ENCODE measurements at places on chromosomes 1 and 21. TPM values are rescaled to one million over a fixed set of nuclear protein-coding genes. Genes with fewer than 3 reads are reported as not detected.

DNAJB4 gene
- total RNA-seq, result 122 TPM

SKI gene
- total RNA-seq, result 80.3 TPM

S1PR1 gene
- total RNA-seq, result 137 TPM

ETV3L gene
- not detected for total RNA-seq

PGLYRP4 gene
- not detected for total RNA-seq

IGSF8 gene
- total RNA-seq, result 9.5 TPM

PRMT6 gene
- 12.5 TPM for total RNA-seq

DNA sequence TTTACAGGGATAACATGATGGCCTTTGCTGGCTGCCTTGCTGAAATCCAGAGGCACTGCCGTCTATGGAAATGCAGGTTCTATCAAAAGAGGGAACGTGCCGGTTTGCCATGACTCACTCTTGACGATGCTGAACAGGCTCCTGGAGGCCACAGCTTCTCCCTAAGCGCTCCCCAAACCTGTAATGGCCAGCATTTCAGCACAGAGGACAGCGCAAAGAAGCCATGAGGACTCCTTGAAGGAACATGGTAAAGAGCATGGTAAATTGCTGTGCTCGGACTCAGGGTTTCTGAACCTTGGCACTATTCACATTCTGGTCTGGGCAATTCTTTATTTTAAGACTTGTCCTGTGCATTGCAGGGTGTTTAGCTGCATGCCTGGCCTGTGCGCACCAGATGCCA is 217.5 kb downstream of the CAMTA1 start:
- H3K36me3 ChIP-seq, result no peaks in the 10 kb centered on the region
- no peak overlapping the region for H3K4me3 ChIP-seq
- no peaks in the 10 kb centered on the region for H3K4me1 ChIP-seq
- DNase-seq, result no peak

DNA sequence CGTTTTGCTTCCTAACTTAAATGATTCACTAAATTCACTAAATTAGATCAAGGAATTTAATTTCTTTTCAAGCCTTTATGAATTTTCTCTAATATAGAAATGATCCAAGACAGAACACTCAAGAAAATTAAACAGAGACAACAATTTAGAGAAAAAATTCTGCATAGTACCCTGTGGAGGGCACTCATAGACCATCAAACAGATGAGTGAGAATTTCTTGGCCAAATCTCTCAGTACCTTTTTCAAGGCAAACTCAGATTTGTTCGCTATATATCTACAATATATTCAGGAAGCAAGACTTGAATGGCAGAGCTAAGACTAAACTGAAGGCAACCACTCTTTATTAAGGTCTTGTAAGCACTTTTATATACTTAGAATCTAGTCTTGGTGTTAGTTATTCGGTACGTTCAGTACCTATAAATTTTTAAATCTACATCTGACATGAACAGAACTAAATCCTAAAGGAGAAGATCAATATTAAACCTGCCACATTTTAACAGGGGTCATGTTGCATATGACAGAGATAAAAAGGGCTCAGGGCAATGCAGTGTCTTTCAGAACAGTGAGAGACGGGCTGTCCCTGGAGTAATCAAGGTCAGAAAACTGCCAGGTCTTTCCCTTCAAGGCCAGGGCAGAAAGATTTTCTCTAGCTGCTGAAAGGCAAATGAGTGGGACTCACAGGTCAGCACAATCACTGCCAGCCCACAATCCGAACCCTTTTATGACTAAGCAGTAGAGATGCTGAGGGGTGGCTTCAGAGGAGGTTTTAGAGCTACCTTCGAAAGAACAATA is 118.8 kb upstream of the TMPRSS15 start:
- H3K4me1 ChIP-seq, result no peaks in the 10 kb centered on the region
- H3K27ac ChIP-seq, result no peak overlapping the region
- DNase-seq, result peak; percentile 26
- no peaks in the 10 kb centered on the region for H3K36me3 ChIP-seq
- no peaks in the 10 kb centered on the region for H3K27me3 ChIP-seq

DNA sequence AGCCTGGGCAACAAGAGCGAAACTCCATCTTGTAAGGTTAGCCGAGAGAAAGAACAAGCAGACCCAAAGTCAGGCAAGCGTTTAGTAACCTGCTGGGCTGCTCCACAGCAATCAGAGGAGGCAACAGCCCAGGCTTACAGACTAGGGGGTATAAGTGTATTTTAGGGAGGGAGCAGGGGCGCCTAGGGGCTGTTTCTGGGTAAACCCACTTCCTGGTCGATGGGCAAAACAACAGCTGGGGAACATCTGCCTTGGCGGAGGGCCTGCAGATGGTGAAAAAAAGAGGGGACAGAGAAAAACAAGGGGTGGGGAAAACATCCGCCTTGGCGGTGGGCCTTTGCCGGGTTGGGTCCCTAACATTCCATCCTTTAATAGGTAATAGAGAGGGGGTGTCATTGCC is 5.2 kb downstream of the TAS1R1 start:
- H3K27me3 ChIP-seq, result peaks cover 18% of the 10 kb centered on the region
- no peak overlapping the region for H3K27ac ChIP-seq
- DNase-seq, result no peak
- no peaks in the 10 kb centered on the region for H3K36me3 ChIP-seq
- no peaks in the 10 kb centered on the region for H3K4me1 ChIP-seq
- no peak overlapping the region for H3K4me3 ChIP-seq

- H3K27me3 ChIP-seq, result no peaks in the 10 kb centered on the region
- DNase-seq, result no peak
- no peaks in the 10 kb centered on the region for H3K36me3 ChIP-seq
- H3K4me1 ChIP-seq, result no peaks in the 10 kb centered on the region
Observed at GRCh38 chr1:59261537-59261936, 35.4 kb upstream of the FGGY start.

- H3K4me3 ChIP-seq, result peak overlapping the region; percentile 13
- H3K4me1 ChIP-seq, result peaks cover 14% of the 10 kb centered on the region
- H3K27me3 ChIP-seq, result no peaks in the 10 kb centered on the region
- no peaks in the 10 kb centered on the region for H3K36me3 ChIP-seq
Observed at GRCh38 chr21:35222541-35222941, 173.4 kb upstream of the RUNX1 start.

GRCh38 chr1:10064416-10065343 is 31.9 kb downstream of the UBE4B start:
- no peaks in the 10 kb centered on the region for H3K36me3 ChIP-seq
- no peaks in the 10 kb centered on the region for H3K27me3 ChIP-seq
- H3K4me1 ChIP-seq, result peaks cover 26% of the 10 kb centered on the region
- peak; percentile 18 for DNase-seq
- H3K4me3 ChIP-seq, result no peak overlapping the region

DNA sequence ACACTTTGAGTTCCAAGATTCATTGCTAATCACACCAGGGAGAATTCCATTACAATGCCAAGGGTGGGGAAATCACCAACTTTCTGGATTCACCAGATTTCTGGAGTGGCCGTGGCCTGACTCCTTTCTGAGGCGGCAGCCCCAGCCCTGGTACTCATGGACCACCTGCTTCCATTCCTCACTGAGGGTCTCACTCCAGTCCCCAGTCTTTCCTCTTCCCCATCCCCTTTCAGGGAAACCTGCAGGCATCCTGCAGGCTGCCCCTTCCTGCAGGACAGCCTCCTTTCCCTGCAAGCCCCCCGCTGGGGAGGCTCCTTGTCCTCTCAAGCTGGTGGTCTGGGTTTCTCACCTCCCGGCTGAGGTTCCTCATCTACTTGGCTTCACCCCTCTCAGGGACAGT is 12.7 kb upstream of the CDK18 start:
- no peak overlapping the region for H3K27ac ChIP-seq
- H3K27me3 ChIP-seq, result peaks cover 16% of the 10 kb centered on the region
- no peaks in the 10 kb centered on the region for H3K36me3 ChIP-seq
- no peak overlapping the region for H3K4me3 ChIP-seq
- DNase-seq, result no peak

- peaks cover 8% of the 10 kb centered on the region for H3K27me3 ChIP-seq
- no peak for DNase-seq
- no peaks in the 10 kb centered on the region for H3K36me3 ChIP-seq
- H3K4me1 ChIP-seq, result no peaks in the 10 kb centered on the region
- H3K4me3 ChIP-seq, result no peak overlapping the region
Observed at GRCh38 chr1:181181792-181182585, 93.5 kb downstream of the IER5 start.

GRCh38 chr1:86913399-86913895 is 479 bp downstream of the SELENOF start:
- peak overlapping the region; percentile 99 for H3K4me3 ChIP-seq
- H3K4me1 ChIP-seq, result peaks cover 16% of the 10 kb centered on the region
- DNase-seq, result no peak
- H3K36me3 ChIP-seq, result peaks cover 4% of the 10 kb centered on the region
- no peaks in the 10 kb centered on the region for H3K27me3 ChIP-seq

DNA sequence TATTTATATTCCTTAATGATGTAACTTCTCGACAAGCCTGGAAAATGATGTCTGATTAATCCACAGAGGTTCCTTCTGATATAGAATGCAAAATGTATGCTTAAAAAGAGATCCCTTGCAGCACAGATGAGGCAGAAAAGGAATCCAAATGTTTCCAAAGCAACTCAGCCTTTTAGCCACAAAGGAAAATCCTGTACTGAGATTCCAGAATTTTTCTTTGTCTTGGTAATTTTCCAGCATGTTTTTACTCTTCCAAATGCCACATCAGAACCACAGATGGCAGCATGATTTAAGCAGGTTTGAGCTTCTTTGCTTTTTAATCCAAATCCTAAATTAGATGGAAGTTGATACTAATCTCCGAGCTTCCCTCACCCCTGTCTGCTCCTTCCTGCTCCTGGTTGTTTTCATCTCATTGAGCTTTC is 176.4 kb upstream of the PALMD start:
- no peak overlapping the region for H3K4me3 ChIP-seq
- H3K27ac ChIP-seq, result no peak overlapping the region
- H3K27me3 ChIP-seq, result no peaks in the 10 kb centered on the region
- H3K36me3 ChIP-seq, result no peaks in the 10 kb centered on the region
- no peaks in the 10 kb centered on the region for H3K4me1 ChIP-seq
- DNase-seq, result no peak

GRCh38 chr1:92259350-92259749 is 39.4 kb downstream of the GLMN start:
- no peak overlapping the region for H3K27ac ChIP-seq
- no peaks in the 10 kb centered on the region for H3K4me1 ChIP-seq
- no peak overlapping the region for H3K4me3 ChIP-seq

- H3K4me3 ChIP-seq, result no peak overlapping the region
- no peaks in the 10 kb centered on the region for H3K36me3 ChIP-seq
- H3K4me1 ChIP-seq, result peaks cover 13% of the 10 kb centered on the region
- DNase-seq, result no peak
Observed at GRCh38 chr1:178781533-178782330, 56.7 kb downstream of the RALGPS2 start.

GRCh38 chr1:221743416-221744208 is 1.7 kb upstream of the DUSP10 start:
- H3K27ac ChIP-seq, result peak overlapping the region; percentile 94
- DNase-seq, result peak; percentile 30
- H3K27me3 ChIP-seq, result peaks cover 7% of the 10 kb centered on the region
- H3K36me3 ChIP-seq, result no peaks in the 10 kb centered on the region

DNA sequence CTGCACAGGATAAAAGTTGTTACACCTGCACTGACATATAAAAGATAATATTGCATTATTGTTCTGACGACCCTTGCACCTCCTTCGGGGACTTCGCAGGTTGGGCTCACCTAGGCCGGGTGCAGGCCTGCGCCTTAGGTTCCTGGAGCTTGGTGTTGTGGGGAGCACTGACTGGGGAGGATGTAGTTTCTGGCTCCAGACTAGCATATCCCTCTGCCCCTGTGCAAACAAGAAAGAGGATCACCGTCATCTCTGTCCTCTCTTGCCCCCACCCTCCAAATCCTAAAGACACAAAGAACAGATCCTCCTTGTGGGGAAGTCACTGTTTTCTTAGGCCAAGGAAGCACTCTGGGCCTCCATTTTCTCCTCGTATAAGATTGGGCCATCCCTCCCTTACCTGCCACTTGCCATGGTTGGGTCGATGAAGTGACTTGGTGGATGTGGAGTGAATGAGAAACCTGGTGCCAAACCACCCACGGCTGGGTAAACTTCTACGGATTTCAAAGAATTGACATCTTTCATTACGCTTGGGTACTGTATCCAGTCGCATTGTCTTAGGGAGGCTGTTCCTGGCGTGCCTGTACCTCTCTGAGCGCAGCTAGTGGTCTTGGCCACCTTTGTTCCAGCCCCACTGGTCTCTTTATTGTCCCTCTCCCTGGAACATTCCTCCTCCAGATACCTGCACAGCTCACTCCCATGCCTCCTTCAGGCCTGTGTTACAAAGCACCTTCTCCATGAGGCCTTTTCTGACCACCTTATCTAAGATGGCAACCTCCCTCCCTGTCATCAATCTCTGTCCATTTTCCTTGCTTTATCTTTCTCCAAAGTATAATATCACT is 34.4 kb upstream of the PKP1 start:
- no peak overlapping the region for H3K27ac ChIP-seq
- no peak for DNase-seq
- H3K4me3 ChIP-seq, result no peak overlapping the region
- no peaks in the 10 kb centered on the region for H3K36me3 ChIP-seq
- H3K4me1 ChIP-seq, result no peaks in the 10 kb centered on the region

- H3K27me3 ChIP-seq, result no peaks in the 10 kb centered on the region
- H3K4me3 ChIP-seq, result no peak overlapping the region
- no peaks in the 10 kb centered on the region for H3K36me3 ChIP-seq
- DNase-seq, result no peak
Observed at GRCh38 chr1:177043597-177043996, 120.9 kb downstream of the ASTN1 start.

DNA sequence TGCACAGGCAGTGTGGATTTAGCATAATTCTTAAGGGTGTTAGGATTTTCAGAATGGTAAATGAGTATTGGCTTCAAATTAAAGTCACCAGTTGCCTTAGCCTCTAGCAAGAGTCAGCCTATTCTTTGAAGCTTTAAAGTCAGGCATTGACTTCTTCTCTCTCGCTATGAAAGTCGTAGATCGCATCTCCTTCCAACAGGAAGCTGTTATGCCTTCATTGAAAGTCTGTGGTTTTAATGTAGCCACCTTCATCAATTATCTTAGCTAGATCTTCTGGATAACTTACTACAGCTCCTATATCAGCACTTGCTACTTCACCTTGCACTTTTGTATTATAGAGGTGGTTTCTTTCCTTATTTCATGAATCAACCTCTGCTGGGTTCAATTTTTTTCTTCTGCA is 320.2 kb downstream of the PTPRC start:
- no peaks in the 10 kb centered on the region for H3K27me3 ChIP-seq
- H3K4me1 ChIP-seq, result no peaks in the 10 kb centered on the region
- H3K4me3 ChIP-seq, result no peak overlapping the region
- DNase-seq, result no peak

GRCh38 chr21:43937891-43938309 is 72.9 kb downstream of the AGPAT3 start:
- peaks cover 2% of the 10 kb centered on the region for H3K36me3 ChIP-seq
- H3K27ac ChIP-seq, result no peak overlapping the region
- peaks cover 5% of the 10 kb centered on the region for H3K4me1 ChIP-seq
- H3K4me3 ChIP-seq, result no peak overlapping the region
- H3K27me3 ChIP-seq, result no peaks in the 10 kb centered on the region
- DNase-seq, result no peak

GRCh38 chr1:44785029-44785380 is 3.0 kb downstream of the BEST4 start:
- H3K27ac ChIP-seq, result no peak overlapping the region
- H3K4me3 ChIP-seq, result no peak overlapping the region
- DNase-seq, result no peak
- H3K27me3 ChIP-seq, result no peaks in the 10 kb centered on the region
- H3K4me1 ChIP-seq, result peaks cover 10% of the 10 kb centered on the region
- H3K36me3 ChIP-seq, result no peaks in the 10 kb centered on the region

Measured in endothelial cell of umbilical vein (primary cell).